ENCODE measurements at places on chromosomes 6 and 20.
A peak's percentile ranks its signal among the peaks of the same experiment; 100 is the strongest.

- peak; percentile 47 for DNase-seq
These were observed 7.5 kb downstream of the SMPD2 start for GRCh38 chr6:109447878-109448555.

GRCh38 chr6:62150048-62150663 is 135.9 kb downstream of the KHDRBS2 start:
- peak; percentile 64 for DNase-seq

DNA sequence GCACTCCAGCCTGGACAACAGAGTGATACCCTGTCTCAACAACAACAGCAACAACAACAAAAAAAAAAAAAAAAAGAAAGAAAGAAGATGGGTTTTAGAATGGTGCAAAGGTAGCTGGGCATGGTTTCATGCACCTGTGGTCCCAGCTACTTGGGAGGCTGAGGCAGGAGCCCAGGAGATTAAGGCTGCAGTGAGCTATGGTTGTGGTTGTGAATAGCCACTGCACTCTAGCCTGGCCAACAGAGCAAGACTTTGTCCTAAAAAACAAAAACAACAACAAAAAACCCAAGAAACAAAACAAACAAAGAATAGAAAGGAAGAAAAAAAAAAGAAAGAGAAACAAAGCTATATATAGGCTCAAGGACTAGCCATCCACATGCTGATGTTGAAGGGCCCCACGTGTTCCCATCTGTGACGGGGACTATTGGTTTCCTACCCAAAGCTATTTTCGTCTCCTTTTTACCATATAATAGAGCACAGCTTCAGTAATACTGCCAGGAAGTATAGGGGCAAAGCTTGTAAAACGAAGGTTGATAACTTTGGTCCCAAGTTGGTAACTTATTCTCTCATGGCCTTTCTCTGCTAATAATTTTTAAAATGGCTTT is 7.9 kb upstream of the EEF1E1 start:
- no peak for DNase-seq

- no peak for DNase-seq
These were observed 16.8 kb downstream of the POFUT1 start for GRCh38 chr20:32224463-32224862.

DNA sequence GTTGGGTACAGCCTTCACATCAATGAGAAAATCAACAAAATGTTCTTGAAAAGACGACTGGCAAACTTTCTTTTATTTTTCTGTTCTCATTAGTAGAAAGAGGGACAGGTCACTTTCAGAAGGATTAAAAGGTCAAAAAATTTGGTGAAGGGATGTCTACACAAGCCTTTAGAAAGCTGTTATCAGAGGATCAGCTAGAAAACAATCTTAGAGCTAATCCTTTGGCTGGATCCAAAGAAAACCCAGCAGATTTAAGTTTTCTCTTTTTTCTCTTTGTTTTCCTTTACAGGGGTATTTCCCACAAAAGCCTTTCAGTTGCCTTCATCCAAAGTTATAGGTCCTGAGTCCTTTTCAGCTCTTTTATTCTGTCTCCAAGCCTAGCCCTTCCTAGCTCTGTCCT is 57.3 kb upstream of the EDN1 start:
- DNase-seq = no peak
